Heart right ventricle (tissue), 16 donors: ENCODE measurements at places on chromosomes 12 and 14. TPM values are rescaled to one million over a fixed set of nuclear protein-coding genes. Genes with fewer than 3 reads are reported as not detected.

- no peak for DNase-seq
Measured at GRCh38 chr12:59847127-59847526, 251.3 kb downstream of the SLC16A7 start.

Gene MYF5
- not detected for polyA plus RNA-seq

- DNase-seq, result no peak
Measured at GRCh38 chr14:56487090-56487667, 92.4 kb upstream of the TMEM260 start.

DNA sequence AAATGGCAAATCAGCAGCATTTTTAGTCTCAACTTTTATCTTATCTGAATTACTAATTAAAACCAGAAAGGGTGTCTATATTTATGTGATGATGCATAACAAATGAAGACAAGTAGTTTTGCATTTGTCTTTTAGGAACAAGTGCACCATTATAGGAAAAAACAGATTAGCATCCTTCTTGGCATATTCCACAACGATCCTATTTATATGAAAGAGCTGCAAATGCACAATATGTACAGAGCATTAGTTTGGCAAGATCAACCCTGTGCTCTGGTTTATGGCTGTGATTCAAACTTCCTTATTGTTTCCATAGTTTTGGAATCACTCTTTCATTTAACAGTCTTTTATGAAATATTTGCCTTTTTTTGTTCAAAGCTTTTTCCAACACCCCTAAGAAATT, 486.8 kb downstream of the KCNH5 start:
- DNase-seq, result no peak

DNA sequence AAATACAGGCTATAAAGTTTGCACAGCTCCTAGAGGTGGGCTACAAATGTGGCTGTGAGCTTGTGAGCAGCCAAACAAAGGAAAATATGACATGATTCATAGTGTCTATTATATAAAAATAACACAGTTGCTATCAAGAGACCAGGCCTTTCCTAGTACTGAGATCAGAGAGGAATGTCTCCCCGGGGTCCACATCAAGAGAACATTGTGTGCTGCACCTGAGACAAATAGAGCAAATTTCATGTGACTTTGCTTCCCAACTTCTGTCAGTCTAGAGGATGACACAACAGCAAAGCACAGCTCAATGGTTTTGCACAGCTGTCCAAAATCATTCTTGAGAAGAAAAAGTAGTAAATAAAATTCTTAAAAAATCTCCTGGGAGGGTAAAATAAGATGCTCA, 297.5 kb upstream of the PRKD1 start:
- no peak for DNase-seq

GRCh38 chr14:59254911-59255545, 66.6 kb downstream of the DAAM1 start:
- DNase-seq, result no peak

- DNase-seq, result no peak
Measured at GRCh38 chr12:50515587-50515986, 10.8 kb downstream of the DIP2B start.

Gene ITGA7
- 247 TPM for polyA plus RNA-seq

GRCh38 chr12:79877246-79877645, 57.7 kb downstream of the PPP1R12A start:
- DNase-seq, result no peak

Gene KCNMB4
- 2.5 TPM for polyA plus RNA-seq

Gene COCH
- polyA plus RNA-seq, result 0.88 TPM

- DNase-seq, result peak; percentile 53
Measured at GRCh38 chr12:64780531-64781279, 21.5 kb upstream of the GNS start.

Gene UBE2N
- polyA plus RNA-seq, result 35.5 TPM

GRCh38 chr12:119227292-119227691, 48.6 kb downstream of the HSPB8 start:
- DNase-seq, result no peak

DNA sequence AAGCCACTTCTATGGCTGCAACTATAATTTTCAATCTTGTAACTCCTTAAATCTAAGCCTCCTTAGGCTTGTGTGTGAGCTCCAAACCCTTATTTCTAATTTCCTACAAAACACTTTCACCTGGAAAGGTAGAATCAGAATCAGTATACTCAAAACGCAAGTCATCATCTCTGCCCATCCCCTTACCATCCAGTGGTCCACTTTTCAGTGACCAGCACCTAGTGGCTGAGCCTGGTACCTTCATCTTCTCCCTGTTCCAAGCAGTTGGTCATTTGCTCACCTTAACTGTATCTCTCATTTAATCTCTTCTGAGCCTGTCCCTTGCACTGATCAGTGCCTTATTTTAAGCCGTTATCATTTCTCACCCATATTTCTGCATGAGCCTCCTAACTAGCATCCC, 107.9 kb downstream of the PPM1H start:
- no peak for DNase-seq

Gene AGAP2
- polyA plus RNA-seq, result 17.3 TPM

Gene RILPL2
- polyA plus RNA-seq, result 2.8 TPM

DNA sequence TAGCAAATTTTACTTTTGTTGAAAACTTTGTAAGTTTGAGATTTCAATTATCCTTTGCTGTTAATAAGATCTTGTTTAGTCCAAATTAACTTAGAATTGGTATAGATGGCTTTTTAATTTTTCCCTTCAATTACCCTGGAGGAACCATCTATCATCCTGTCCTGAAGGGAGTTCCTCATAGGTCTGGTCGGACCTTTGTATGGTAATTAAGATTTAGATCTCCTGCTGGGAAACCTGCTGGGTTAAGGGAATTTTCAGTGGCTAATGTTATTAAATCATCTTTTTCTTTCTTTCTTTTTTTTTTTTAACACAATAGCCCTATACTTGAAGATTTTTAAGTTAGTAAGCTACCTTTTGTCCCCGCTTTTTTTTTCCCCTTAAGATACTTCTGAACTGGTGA, 63.0 kb upstream of the PRMT8 start:
- no peak for DNase-seq

Gene ETFBKMT
- polyA plus RNA-seq, result 1.7 TPM

DNA sequence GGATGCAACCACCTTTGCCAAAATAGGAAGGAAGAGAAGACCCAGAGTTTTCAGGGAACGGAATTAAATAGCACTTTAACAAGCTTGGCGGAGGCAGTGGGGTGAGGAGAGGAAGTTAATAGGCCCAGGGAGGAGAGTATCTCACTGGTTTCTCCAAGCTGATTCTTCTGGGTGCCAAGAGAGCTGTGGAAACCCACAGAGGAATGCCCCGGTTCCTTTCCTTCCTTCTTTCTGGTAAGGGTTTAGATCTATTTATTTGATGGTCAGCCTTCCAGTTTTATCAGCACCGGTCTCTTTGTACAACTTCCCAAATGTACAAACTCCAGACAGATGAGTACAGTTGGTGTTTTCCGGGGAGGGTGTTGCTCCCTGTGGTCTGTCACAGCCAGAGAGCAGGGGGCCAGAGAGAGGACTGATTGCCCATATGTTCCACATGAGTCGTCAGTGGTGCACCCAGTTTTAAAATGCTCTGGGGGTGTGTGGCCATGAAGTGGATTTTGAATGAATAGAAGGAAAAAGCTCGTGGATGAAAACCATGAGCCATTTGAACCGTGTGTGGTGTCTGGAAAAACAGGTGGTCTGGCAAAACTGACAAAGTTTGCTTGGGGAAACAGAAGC, 26.6 kb downstream of the PRKCH start:
- DNase-seq, result no peak

DNA sequence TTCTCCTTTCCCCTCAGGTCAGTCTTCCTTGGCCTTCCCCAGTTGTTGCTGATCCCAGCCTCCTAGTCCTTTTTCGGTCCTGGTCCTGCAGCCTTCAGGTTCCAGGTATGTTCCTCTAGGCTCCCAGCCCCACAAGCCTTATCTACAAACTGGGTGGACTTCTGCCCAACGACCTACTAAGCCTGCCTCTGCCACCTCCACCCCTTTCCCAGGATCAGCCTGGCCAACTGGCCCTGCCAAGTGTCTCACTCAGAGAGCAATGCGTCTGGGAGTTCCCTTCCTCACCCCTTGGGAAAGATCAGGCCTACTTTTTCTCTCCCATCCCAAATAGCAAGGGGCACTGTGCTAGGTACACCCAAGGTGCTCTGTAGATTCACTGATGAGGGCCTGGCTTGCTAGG, at the start of gene SERPINA12:
SERPINA12 (minus strand) TSS at position 114 of the 400 bp plus-strand sequence. CDS start 11,072 bp downstream, outside the sequence.
- no peak for DNase-seq

DNA sequence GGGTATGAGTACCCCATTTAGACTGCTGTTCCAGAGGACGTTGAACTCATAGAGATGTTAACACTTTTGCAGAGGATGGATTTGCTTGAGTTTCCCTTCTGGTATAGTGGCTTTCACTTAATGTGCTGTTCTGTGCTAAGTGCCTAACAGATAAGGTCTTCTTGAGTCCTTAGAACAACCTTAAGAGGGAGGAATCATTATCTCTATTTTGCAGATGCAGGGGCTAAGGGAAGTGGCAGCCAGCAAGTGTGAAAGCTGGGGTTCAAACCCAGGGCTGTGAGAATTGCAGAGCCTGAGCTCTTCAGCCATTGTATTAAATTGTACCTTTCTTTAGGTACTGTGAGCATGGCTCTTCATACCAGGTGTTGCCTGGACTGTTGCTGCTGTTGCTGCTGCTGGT, 122.1 kb upstream of the NRXN3 start:
- no peak for DNase-seq

DNA sequence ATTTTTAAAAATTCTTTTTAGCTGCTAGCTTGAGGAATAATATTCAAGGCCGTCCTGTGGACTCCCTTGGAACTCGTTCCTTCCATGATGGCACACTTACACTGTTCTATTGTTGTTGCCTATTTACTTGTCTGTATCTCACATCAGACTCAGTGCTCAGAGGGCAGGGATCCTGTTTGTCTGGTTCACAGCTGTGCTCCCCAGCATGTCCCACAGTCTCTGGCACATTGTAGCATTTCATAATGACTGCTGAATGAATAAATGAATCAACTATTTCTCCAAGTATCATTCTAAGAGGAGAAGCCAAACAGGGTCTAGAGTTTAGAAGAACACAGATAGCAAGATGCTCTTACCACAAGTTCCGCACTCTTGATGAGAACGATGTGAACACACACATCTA, 48.0 kb downstream of the NTN4 start:
- no peak for DNase-seq

DNA sequence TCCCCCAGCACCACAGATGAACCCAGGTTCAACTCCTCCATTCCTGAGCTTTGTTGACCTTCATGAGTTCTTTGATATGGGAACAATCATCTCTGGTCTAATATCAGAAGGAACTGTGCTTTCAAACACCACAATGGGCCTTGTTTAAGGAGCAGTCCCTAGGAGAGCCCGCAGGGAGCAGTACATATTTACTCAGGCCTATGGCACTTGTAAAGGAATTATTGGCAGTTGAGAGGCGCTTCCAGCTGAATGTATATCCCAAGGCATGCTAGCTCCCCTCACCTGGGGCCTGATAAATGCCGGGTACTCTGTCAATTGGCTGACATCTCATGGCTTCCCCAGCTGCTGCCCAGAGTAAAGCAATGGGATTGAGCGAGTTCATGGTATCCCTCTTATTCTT, 76.2 kb downstream of the ZFP36L1 start:
- DNase-seq, result no peak

DNA sequence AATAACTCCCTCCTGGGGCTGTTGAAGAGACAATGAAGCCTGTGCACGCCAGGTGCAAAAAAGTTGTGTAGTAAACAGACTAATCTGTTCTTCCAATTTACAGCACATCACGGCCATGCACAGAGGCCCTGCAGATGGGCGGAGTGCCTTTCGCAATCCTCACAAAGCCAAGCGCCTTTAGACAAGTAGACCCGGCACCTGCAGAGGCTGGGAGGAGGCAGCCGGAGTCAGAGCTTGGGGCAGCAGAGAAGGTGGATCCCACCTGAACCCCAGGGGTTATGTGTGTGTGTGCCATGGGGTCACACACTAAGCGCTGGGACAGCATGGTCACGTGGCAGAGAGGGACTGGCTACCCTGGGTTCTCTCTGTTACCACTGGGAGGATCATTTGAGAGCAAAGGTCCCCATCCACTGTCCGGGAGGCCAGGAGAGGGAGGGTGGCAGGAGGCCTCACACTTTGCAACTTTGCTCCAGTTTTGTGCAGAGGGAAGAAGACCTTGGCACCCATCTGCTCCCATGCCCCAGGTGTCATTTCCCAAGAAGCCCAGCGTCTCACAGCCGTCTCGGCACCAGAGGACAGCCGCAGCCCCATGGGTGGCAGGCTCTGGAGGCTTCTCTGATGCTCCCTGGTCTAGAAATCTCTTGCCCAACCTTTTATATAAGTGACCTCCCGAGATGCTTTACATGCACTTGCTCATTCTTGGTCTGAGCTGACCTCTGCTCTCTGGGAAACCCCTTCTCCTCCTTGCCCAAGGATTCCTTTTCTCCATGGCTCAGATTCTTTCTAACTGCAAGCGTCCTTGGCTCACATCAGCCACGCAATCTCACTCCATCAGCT, 80.0 kb upstream of the DICER1 start:
- DNase-seq, result no peak

Gene AMIGO2
- polyA plus RNA-seq, result 3.1 TPM

GRCh38 chr14:67722293-67722692, 20.6 kb downstream of the RDH12 start:
- peak; percentile 72 for DNase-seq

Gene ACIN1
- polyA plus RNA-seq, result 35.7 TPM

Gene SRRM4
- 0.37 TPM for polyA plus RNA-seq

GRCh38 chr12:105253866-105254513, 18.0 kb upstream of the APPL2 start:
- no peak for DNase-seq

- peak; percentile 89 for DNase-seq
Measured at GRCh38 chr14:75399843-75400775, 27.7 kb upstream of the JDP2 start.
